ENCODE measurements at places on chromosomes 13 and 19.

DNA sequence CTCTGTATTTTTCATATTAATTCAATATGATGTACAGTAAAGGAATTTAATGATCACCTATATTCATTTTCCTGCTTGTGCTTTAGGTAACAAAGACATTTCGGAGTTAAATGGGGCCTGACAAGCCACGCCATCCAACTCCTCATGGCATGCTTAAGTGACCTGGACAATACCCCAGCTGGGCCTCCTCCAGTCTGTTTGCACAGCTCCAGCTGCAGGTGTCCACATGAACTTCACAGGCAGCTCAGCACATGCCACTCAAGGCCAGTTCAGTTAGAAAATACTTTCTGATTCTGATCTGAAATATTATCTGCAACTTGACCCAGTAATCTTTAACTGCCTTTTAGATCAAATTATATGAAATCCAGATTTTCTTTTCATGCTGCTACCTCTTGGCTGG lies 89.6 kb upstream of the SLC15A1 start:
- no peak for DNase-seq

DNA sequence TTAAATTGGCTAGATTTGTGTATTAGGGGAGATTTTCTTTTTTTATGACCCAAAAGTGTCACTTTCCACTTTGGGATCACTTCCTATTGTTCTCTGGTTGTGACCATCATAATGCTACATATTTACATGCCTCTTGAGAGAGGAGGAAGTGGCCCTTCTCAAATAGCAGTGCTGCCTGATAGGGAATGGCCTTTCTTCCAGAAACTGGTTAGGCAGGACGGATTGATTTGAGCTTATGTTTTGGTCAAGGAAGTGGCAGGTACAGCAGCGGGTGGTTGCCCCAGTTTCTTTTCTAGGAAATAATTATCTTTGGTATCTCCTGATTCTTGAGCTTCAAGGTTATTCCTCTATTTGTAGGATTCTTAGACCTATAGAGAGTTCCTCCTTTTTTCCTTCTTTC lies 21.9 kb upstream of the WTIP start:
- DNase-seq: no peak

DNA sequence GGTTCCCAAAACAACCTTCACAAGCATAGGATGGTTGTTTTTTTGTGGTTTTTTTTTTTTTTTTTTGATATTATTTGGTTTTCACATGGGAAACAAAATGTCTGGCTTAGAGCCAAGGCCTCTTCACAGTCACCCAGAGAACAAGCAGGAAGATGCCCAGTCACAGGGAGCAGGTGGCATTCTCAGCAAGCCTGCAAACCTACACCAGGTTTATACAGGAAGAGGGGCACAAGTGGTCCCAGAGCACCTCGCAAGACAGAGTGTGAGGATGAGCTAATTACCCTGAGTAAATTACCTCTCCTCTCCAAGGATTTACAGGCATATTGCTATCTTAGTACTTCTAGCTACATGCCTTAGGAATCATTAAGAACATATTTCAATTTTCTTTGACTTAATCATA lies 1375.6 kb downstream of the EFNB2 start:
- no peak for DNase-seq

- DNase-seq: peak; percentile 81
Observed at GRCh38 chr13:30142486-30143211, 164.7 kb downstream of the KATNAL1 start.

DNA sequence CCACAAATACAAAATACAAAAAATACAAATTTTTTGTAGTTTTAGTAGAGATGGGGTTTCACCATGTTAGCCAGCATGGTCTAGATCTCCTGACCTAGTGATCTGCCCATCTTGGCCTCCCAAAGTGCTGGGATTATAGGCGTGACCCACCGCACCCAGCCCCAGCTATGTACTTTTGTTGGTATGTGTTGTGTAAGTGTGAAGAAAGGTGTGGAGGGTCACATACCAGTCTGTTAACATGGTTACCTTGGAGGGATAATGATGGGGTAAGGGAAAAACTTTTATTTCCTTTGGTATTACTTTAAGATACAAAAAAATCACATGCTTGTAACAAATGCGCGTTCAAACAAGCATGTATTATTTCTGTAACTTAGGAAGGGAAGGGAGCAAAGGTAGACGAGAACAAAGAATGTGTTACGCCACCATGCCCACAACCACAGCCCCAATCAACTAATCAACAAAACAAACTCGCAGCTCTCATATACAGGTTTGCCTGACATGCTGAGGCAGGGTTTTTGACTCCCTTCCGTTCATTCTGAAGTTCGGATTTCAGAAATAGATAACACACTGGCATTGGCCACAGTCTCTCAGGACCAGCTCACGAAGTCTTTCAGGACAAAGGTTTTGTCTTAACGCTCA lies 13.5 kb upstream of the VWA8 start:
- DNase-seq: no peak

DNA sequence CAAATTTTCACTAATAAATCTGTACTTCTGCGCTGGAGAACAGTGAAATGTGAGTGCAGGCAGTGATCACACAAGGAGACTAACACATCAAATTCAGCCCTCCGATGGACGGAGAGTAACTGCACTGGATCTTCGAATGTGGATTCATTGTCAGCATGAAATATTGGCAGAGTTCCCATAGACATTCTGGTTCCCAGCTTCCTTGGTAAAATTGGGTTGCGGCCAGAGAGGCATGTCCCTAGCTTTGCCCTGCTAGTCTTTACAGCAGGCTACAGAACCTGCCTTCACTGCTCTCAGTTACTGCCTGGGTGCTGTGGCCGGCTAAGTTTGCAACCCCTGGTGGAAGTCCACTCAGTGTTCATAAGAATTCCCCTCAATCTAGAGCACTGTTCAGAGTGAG lies 32.3 kb upstream of the UQCRFS1 start:
- no peak for DNase-seq

- no peak for DNase-seq
Observed at GRCh38 chr13:45728759-45729158, 26.6 kb downstream of the CBY2 start.

GRCh38 chr19:38932425-38933179 lies 1.9 kb downstream of the MRPS12 start:
- peak; percentile 20 for DNase-seq

DNA sequence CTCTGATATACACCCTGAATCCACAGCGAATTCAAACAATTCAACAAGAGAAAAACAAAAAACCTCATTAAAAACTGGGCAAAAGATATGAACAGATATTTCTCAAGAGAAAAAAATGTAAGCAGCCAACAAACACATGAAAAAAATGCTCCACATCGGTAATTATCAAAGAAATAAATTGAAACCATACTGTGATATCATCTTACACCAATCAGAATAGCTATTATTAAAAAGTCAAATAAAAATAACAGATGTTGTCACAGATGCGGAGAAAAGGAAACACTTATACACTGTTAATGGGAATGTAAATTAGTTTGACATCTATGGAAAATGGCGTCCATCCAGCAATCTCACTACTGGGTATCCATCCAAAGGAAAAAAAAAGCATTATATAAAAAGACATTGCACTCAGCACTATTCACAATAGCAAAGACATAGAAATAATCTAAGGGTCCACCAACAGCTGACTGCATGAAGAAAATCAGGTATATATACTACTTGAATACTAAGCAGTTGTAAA lies 1495.0 kb upstream of the PCDH20 start:
- DNase-seq: no peak

GRCh38 chr19:29858000-29858596 lies 46.3 kb downstream of the CCNE1 start:
- no peak for DNase-seq

DNA sequence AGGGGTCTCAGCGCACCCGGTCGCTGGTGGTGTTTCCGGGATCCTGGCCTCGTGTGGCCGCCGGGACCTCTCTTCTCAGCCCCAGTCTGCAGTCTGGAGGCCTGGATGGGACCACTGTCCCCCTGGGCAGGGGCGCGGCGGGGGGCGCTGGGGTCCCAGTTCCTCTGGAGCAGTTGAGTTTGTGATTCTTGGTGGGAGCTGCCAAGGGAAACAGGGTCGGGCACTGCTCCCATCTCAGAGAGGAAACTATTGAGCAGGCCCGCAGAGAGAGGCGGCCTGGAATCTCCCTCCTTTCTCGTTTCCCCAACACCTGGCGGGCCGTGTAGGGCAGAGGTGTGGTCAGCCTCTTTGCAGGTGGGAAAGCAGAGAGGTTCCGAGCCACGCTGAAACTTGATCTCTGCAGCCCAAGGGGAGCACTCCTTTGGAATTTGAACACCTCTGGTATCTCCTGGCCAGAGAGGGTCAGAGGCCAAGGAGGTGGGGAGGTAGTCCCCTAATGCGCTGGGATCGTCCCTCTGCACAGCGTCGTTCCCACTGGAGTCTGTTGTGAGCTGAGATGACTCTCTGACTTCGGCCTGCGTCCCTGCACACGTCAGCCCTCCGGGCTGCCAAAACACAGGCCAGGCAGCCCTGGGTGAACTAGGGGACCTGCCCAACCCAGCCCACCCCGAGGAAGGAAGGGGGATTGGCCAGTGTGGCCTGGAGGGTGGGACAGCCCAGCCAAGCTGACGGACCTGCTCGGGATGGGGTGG lies 741 bp downstream of the PLEKHF1 start:
- no peak for DNase-seq

DNA sequence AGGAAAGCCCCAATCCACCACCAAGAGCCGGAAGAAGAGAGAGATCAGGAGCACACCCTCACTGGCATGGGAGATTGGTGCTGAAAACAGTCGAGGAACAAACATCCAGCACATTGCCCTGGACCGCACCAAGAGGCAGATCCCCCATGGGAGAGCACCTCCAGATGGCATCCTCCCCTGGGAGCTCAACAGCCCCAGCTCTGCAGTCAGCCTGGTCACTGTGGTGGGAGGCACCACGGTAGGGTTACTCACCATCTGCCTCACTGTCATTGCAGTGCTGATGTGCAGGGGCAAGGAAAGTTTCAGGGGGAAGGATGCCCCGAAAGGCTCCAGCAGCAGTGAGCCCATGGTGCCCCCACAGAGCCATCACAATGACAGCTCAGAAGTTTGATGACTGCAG lies 110.2 kb downstream of the STOML3 start:
- DNase-seq: no peak

GRCh38 chr19:18266771-18267686 lies 7.2 kb downstream of the IQCN start:
- DNase-seq: no peak

DNA sequence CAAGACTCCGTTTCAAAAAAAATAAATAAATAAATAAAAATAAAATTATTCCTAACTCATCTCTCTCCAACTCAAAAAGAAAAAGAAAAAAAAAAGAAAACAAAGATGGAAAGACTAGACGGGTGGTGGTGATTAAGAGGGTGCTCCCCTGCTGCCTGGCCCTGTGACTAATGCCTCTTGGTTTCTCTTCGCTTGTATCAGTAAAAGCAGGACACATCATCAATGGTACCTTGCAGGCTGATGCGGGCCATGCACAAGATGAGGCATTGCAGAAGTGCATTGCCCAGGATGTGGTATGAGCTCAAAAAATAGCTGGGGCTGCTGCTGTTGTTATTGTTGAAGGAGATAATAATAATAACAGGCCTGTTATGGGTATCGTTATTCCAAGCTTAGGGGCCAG lies 14.6 kb downstream of the ACER1 start:
- DNase-seq: no peak

DNA sequence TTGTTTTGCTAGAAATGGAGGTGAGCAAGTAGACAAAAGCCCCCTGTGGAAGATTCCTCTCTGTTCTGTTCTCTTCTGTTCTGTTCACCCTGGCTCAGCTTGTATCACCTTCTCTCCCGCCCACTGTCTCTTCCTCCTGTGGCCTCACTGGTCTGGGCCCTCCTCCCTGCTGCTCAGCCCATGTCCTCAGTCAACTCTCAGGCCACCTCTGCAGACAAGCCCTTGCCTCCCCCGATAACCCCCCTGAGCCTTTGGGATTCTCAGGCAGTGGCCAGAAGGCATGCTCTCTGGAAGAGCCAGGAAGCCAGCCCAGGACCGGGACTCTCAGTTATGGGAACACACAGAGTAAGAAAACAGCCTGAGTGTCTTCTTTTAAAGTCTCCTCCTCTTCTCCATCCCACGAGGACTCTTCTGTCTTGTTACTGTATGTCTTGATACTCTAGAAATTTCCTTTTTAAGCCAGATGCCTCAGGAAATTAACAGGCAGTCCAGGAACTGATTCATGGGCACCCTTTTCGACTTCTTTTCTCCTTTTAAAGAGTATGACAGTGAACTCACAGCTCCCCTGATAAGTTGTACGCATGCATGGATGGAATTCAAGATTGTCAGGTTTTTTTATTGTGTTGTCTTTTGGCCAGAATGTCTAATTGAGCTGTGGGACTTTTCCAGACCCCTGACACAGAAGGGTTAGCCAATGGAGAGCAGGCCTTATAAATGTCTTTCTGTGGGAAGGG lies 33.7 kb downstream of the SHISA2 start:
- no peak for DNase-seq

DNA sequence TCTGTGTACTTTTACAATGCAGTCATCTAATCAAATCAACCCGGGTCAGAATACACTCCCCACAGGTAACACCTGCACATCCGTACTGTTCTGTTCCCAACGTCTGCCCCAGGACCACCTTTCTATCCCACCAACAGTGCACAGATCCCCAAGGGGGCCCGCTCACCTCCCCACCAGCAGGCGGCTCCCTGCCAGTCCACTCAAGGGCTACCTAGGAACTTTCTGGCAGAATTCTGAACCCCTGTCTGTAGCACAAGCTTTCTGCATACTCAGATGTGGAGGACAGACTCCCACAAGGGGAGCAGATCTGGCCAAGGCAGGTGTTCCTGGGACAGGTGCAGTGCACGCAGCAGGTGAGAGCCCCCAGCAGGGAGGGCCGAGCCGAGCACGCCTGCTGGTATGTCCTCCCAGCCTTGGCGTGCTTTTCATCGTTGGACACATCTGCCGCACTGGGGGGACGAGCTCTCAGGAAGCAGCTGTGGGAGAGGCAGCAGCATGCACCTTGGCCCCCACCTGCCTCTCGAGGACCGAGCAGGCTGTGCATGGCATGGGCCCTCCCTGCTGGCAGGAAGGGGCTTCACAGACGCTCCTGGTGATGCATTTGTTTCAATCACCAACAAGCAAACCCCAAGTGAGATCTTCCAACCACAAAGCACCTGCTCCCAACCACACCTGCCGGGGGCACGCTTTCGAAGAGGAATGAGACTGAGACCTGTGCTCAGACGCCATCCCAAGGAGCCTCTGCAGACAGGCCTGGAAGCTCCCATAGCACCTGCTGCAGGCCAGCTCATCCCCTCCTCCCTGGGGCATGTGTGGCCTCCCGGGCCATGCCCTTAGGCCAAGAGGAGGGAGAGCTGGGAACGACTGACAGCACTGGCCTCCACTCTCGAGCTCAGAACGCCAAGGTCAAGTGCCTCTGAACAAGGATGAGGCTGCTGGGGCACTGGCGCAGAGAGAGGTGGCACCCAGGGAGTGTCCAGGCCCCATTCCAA lies 35.9 kb downstream of the RAB20 start:
- DNase-seq: no peak

GRCh38 chr19:670609-671075 lies 5.5 kb upstream of the FSTL3 start:
- DNase-seq: no peak

GRCh38 chr13:41162151-41162550 lies 29.5 kb upstream of the KBTBD6 start:
- DNase-seq: no peak

DNA sequence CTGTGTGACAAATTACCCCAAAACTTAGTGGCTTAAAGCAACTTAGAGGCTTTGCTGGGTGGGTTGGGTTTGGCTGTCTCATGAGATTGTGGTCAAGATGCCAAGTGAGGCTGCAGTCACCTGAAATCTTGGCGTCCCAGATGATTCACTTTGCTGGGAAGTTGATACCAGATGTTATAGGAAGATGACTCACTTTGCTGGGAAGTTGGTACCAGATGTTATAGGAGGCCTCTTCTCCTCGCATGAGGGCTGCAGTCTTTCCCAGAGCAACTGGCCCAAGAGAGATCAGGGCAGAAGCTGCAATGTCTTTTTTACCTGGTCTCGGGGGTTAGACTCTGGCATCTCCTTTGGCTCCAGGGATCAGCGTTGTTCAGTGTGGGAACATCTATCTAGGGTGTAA lies 16.8 kb downstream of the TEX29 start:
- peak; percentile 39 for DNase-seq
